Glutamatergic neuron (in vitro differentiated cells): ENCODE measurements at places on chromosomes 7 and 10. TPM values are rescaled to one million over a fixed set of nuclear protein-coding genes. Genes with fewer than 3 reads are reported as not detected.

DNA sequence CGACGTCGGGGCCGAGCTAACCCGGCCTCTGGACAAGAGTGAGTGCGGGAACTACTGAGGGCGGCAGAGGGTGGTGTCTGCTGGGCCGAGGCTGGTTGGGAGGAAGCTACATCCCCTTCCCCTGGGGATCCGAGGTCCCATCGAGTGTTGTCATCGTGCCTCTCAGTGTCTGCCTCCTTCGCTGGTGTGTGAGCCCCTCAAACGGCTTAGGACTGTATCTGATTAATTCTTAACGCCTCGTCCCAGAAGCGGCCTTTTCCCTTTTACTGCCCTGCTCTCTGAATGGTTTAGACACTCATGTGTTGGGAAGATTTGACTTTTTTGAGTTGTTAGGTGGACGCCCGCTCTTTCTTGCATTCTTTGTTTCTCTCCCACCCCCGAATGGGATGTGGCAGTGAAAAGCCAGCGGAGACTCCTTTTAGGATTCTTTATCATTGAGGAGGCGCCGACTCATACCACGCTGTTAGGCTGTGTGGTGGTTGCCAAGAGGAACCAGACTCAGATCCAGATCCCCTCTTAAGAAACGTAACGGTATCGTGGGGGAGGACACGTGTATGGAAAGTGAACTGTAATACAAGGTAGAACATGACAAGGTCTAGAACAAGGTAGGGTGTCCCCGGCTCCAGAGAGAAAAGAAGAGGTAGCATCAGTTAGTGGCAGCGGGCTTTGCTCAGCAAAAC, 631 bp downstream of the SUPV3L1 start:
- peak; percentile 67 for DNase-seq
- peaks cover 14% of the 10 kb centered on the region for H3K4me1 ChIP-seq
- peaks cover 6% of the 10 kb centered on the region for H3K27me3 ChIP-seq
- H3K36me3 ChIP-seq, result no peaks in the 10 kb centered on the region
- H3K4me3 ChIP-seq, result peak overlapping the region; percentile 98

DNA sequence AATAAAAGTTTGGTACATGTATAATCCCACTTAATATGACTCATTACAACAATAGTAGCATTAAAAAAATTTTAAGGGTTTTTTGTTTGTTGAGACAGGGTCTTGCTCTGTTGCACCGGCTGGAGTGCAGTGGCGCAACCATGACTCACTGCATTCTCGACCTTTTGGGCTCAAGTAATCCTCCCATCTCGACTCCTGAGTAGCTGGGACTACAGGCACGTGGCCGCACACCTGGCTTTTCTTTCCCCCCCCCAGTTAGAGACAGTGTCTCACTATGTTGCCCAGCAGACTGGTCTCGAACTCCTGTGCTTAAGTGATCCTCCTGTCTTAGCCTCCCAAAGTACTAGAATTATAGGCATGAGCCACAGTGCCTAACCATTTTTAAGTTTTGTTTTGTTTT, 40.7 kb downstream of the KMT2C start:
- no peaks in the 10 kb centered on the region for H3K36me3 ChIP-seq
- peaks cover 1% of the 10 kb centered on the region for H3K27me3 ChIP-seq
- peaks cover 8% of the 10 kb centered on the region for H3K4me1 ChIP-seq
- H3K27ac ChIP-seq, result no peak overlapping the region
- no peak overlapping the region for H3K4me3 ChIP-seq

Gene FIGNL1
- total RNA-seq, result 11.1 TPM

- H3K4me3 ChIP-seq, result no peak overlapping the region
- DNase-seq, result no peak
- H3K4me1 ChIP-seq, result no peaks in the 10 kb centered on the region
Observed at GRCh38 chr7:7496311-7496710, 39.4 kb downstream of the COL28A1 start.

- H3K4me1 ChIP-seq, result peaks cover 19% of the 10 kb centered on the region
- H3K36me3 ChIP-seq, result no peaks in the 10 kb centered on the region
- no peak overlapping the region for H3K27ac ChIP-seq
Observed at GRCh38 chr10:71434760-71435394, 38.2 kb downstream of the CDH23 start.

Gene MRPS33
- total RNA-seq, result 33.9 TPM

DNA sequence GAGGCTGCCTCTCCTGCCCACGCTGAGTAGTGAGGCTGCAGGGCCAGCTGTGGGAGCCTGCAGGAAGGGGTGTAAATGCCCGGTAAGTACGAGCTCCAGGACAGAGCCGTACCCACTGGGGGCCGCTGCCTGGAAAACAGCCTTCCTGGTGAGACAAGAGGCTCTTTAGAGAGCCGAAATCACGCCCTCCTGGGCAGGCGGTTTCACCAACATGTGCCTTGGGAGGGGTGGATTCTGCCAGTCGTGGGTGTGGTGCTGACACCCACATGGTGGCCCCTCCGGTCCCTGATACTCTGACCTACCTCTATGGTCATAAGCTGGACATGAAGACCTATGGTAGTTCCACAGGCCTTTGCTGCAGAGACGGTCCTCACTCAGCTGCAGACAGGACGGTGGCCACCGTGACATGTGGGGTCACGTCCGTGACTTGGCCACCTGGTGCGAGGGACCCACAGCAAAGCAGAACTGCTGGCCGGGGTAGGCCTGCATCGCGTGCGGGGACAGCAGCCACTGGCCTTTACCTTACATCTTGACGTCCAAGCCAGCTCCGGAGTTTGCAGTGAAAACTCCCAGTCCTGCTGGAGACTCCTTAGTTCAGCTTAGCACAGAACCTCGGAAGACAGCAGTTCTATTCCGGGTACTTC, 46.9 kb downstream of the PITRM1 start:
- H3K4me3 ChIP-seq, result no peak overlapping the region
- H3K36me3 ChIP-seq, result no peaks in the 10 kb centered on the region
- DNase-seq, result no peak
- H3K27me3 ChIP-seq, result peaks cover 4% of the 10 kb centered on the region
- peaks cover 18% of the 10 kb centered on the region for H3K4me1 ChIP-seq
- no peak overlapping the region for H3K27ac ChIP-seq

DNA sequence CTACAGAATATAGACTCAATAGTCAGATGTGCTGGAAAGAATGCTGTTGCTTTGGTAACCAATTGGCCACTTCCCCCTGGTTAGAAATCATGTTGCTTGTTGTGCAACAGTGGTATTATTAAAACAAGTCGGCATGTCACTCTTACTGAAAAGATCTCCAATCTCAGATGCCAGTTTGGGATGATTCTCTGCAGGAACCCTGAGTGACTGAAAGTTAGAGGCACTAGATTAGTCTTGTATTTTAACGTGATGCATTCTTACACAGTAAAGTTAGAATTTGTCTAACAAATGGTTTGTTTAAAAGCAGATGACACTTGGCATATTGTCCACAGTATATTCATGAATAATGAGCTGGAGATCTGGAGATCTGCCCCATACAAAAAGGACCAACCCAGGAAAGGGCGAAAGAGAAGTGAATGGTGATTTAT, 287.6 kb downstream of the TWIST1 start:
- peaks cover under 1% of the 10 kb centered on the region for H3K4me1 ChIP-seq
- no peaks in the 10 kb centered on the region for H3K36me3 ChIP-seq
- no peak for DNase-seq
- H3K4me3 ChIP-seq, result no peak overlapping the region
- no peaks in the 10 kb centered on the region for H3K27me3 ChIP-seq
- no peak overlapping the region for H3K27ac ChIP-seq

DNA sequence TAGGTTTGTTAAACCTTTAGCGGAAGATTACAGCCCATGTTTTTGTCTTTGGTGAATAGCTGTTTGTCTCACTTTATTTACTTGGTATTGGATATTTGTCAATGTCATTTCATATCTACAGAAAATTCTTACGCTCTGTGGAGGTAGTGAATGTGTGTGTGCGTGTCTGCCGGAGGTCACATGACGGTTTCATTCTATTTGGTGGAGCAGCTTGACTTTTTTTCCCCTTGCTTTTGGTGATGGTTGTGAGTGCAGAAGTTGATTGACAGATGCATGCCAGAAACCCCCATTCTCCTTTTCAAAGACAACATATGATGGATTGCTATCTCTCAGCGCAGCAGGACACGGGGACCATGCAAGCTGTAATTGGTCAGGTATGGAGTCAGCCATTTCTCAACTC, at the start of gene POU6F2:
TSS of gene POU6F2 (plus strand) at position 225 of the 400 bp plus-strand sequence. CDS start at position 270, 45 bp downstream.
- H3K4me1 ChIP-seq, result peaks cover 53% of the 10 kb centered on the region
- peak within 1 kb of the TSS; percentile 81 for H3K27ac ChIP-seq
- DNase-seq, result no peak
- H3K27me3 ChIP-seq, result peaks cover 6% of the 10 kb centered on the region

DNA sequence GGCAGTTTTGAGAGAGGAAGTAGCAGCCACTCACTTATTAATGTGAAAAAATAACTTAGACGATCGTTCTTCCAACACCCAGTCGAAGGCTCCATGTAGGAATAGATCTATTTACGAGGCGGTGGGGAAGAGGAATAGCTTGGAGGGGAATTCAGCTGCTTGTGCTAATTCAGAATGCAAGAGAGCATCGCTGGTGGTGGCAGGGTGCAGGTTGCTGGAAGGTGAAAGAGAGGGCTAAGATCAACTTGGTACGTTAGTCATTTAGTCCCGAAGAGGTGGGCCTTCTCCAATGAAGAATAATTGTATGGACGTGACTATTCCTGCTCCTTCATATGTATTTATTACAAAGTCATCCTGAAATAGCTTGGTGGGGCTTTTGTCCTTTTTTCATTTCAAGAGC, 98.5 kb downstream of the SEC23IP start:
- no peaks in the 10 kb centered on the region for H3K4me1 ChIP-seq
- H3K27ac ChIP-seq, result no peak overlapping the region
- no peaks in the 10 kb centered on the region for H3K27me3 ChIP-seq
- H3K36me3 ChIP-seq, result peaks cover 7% of the 10 kb centered on the region
- DNase-seq, result no peak
- H3K4me3 ChIP-seq, result no peak overlapping the region

GRCh38 chr10:50508315-50509051, 115.3 kb downstream of the SGMS1 start:
- no peak overlapping the region for H3K27ac ChIP-seq
- H3K27me3 ChIP-seq, result no peaks in the 10 kb centered on the region
- no peak overlapping the region for H3K4me3 ChIP-seq

- H3K27ac ChIP-seq, result no peak overlapping the region
- H3K4me1 ChIP-seq, result no peaks in the 10 kb centered on the region
- no peak for DNase-seq
- no peaks in the 10 kb centered on the region for H3K27me3 ChIP-seq
- no peaks in the 10 kb centered on the region for H3K36me3 ChIP-seq
Observed at GRCh38 chr10:9342885-9343570, 1288.5 kb downstream of the GATA3 start.

- no peak for DNase-seq
- H3K27me3 ChIP-seq, result peaks cover 3% of the 10 kb centered on the region
- H3K4me1 ChIP-seq, result peaks cover 3% of the 10 kb centered on the region
- H3K36me3 ChIP-seq, result peaks cover 5% of the 10 kb centered on the region
- H3K4me3 ChIP-seq, result no peak overlapping the region
Observed at GRCh38 chr10:13414855-13415254, 66.8 kb upstream of the SEPHS1 start.

- H3K4me1 ChIP-seq, result no peaks in the 10 kb centered on the region
- H3K27ac ChIP-seq, result no peak overlapping the region
- no peaks in the 10 kb centered on the region for H3K36me3 ChIP-seq
- no peak overlapping the region for H3K4me3 ChIP-seq
Observed at GRCh38 chr10:87593702-87594101, 66.0 kb upstream of the PAPSS2 start.

Gene FGFBP3
- 7.5 TPM for total RNA-seq

DNA sequence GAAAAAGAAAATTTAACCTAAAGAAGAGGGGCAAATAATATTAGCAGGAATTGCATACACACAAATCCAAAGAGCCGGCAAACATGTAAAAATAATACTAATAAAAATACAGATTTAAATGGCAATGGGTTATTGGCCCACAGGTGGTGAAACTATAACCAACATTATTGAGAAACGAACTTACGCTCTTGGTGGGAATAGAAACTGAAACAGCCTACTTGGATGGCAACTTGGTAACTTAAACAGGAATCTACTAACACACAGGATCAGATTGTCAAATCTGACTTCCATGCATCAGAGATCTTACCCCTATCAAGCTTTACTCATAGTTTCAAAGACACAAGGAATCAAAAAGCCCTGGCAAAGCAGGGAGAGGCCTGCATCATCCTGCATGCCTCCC, 66.5 kb downstream of the ANLN start:
- H3K27ac ChIP-seq, result no peak overlapping the region
- no peaks in the 10 kb centered on the region for H3K27me3 ChIP-seq
- no peaks in the 10 kb centered on the region for H3K4me1 ChIP-seq
- no peak overlapping the region for H3K4me3 ChIP-seq

DNA sequence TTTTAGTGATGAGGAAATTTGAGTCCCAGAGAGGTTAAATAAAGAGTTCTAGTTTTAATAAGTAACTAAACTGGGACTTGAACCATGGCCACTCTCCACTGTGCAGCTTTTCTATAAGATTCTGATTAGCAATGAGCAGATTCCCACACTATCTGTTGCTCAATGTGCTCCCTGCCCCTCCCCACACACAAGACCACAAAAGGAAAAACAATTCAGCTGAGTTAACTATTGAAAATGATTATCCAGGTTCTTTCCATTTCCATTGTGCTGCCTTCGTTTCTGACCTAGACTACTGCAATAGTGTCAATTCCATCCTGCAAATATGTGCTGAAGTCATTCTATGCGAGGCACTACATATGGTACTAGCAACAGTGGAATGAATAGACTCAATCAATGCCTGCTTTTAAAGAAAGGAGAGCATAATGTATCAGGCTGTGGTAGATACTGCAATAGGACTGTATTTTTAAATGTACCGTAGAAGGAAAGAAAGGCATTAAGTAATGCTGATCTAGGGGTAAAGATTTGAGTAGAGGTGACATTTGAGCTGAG, 97.0 kb downstream of the SEMA3C start:
- H3K27ac ChIP-seq, result peak overlapping the region; percentile 53
- DNase-seq, result no peak
- no peaks in the 10 kb centered on the region for H3K27me3 ChIP-seq
- H3K4me1 ChIP-seq, result peaks cover 16% of the 10 kb centered on the region
